Activated CD4-positive, alpha-beta T cell treated with anti-CD3 and anti-CD28 coated beads for 24 hours (primary cell): ENCODE measurements at places on chromosomes 13 and 19.

GRCh38 chr13:102536695-102537485, 59.9 kb upstream of the TPP2 start:
- DNase-seq = no peak

DNA sequence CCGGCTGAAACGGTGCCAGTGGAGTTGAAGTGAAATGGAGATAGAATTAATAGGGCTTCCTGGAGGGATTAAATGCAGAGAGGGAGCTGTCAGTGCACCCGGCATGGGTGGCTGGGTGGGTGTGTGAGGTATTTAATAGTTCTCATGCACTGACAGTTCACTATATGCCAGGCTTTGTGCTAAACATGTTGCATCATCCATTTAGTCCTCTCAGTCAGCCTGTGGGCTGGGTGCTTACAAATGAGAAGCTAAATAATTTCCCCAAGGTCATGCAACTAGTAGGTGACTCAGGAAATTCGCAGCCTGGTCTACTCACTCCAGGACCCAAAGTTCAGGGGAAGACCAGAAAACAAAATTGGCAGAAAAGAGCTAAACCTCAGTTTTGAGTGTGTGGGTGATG, 63.5 kb upstream of the SPATA13 start:
- peak; percentile 35 for DNase-seq

DNA sequence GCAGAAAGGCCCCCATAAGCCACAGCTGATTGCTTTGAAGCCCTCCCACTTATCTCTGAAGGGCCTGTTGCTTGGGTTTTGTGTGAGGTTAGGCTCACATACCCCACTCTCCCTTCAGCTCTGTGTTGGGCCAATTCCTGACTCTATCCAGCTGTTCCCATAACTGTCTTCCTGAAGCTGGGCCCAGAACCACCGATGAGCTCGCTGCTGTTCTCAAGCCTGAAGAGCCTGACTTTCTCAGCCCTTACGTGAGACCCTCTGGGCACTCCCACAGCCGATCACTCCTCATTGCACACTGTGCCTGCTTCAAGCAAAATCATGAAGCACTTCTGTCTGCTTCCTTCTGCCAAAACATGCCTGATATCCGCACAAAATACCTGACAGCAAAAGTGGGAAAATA, 124.1 kb downstream of the CRYL1 start:
- DNase-seq = no peak

GRCh38 chr19:48741129-48741999, 954 bp upstream of the RASIP1 start:
- no peak for DNase-seq

GRCh38 chr13:76683168-76683567, 203.0 kb downstream of the KCTD12 start:
- DNase-seq = no peak
